ENCODE measurements at places on chromosomes 2 and 18. TPM values are rescaled to one million over a fixed set of nuclear protein-coding genes. Genes with fewer than 3 reads are reported as not detected.

SUMO1 gene
- 92.6 TPM for total RNA-seq

SMARCAL1 gene
- total RNA-seq, result 11.3 TPM

BOLL gene
- total RNA-seq, result not detected

EGR4 gene
- not detected for total RNA-seq

ZC3H6 gene
- 2.2 TPM for total RNA-seq

GAREM2 gene
- total RNA-seq, result under 0.01 TPM

IL37 gene
- total RNA-seq, result not detected

MPP4 gene
- 4.7 TPM for total RNA-seq

HRH4 gene
- total RNA-seq, result not detected

PROM2 gene
- 0.44 TPM for total RNA-seq

ARHGAP25 gene
- 11.7 TPM for total RNA-seq

GAREM1 gene
- total RNA-seq, result 0.63 TPM

AMER3 gene
- not detected for total RNA-seq

ALMS1 gene
- total RNA-seq, result 5.5 TPM

DPP4 gene
- total RNA-seq, result 16.4 TPM

SPDYA gene
- 1.3 TPM for total RNA-seq

SMCHD1 gene
- 97.9 TPM for total RNA-seq

GORASP2 gene
- 16.8 TPM for total RNA-seq

KCNE4 gene
- total RNA-seq, result 0.65 TPM

RBKS gene
- 1.2 TPM for total RNA-seq

GPAT2 gene
- total RNA-seq, result 11.3 TPM

RASGRP3 gene
- total RNA-seq, result 92.1 TPM

All from bladder microvascular endothelial cell (primary cell).